Fibroblast of skin of right quadriceps (primary cell): ENCODE measurements at places on chromosomes 3 and 15.

- no peak for DNase-seq
These were observed 46.0 kb upstream of the GLCE start for GRCh38 chr15:69114331-69114928.

DNA sequence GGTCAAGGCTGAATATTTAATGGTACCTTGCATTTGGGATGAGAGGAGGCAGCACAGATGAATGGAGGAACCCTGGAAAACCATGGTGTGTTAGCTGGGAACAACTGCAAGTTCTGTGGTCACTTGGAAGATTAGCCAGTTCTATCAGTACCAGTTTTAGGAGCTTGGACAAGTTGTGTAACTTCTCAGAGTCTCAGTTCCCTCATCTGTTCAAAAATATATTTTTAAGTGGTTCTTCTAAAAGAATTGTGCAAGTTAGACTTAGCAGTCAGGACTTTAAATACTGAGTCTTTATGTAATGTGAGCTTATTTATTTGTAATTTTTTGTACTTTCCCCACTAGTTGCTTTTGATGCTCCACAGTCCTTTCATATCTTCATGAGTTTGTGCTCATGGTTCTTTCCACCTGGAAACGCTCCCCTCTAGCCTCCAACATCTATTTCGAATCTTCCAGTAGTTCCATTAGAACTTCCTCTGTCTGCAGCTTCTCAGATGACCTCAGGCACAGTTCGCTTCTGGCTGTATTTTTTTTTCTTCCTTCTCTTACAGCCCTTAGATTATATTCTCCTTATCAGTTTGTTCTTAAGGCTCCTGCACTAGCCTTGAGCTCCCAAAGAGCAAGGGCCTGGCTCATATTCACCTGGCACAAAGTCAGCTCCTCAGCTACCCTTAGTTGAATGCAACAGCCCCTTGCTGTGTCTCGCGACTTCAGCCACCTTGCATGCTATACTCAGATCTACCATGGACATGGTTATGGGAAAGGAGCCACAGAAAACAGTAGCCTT is 27.1 kb downstream of the ITPR1 start:
- DNase-seq: no peak

GRCh38 chr3:126126811-126127431 is 43.0 kb upstream of the SLC41A3 start:
- DNase-seq: no peak

DNA sequence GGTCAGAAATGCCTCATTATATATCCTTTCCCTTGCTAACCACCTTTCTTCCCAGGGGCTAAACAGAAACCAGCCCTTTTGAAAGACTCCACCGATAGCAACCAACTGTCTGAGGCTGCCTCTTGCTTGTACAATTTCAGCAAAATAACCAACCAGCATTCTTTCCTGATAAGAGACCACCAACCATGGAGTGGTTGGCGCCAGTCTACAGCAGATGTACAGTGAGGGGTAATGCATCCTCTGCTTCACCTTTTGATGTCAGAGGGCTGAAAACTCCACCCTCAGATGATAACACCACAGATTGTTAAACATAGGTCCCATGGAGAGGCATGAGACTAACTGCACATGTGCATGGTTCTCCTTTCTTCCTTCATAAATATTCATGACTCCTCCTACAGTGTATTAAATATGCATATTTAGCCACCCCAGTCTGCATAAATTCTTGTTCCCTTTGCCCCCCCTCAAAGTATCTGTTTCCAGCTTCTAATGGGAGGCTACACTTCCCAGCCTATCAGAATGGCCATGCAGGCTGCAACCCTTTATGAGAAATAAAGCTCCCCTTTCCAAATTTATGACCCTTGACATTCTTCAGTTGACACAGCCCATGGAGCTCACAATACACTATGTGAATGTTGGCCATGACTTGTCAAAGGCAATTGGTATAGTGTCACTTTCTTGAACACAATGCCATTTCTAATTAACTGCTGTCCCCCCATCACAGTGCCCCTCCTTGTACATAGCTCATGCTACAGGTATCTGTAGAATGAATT is 48.3 kb downstream of the GABRB3 start:
- DNase-seq: no peak

- DNase-seq: no peak
These were observed 9.8 kb downstream of the CLCN2 start for GRCh38 chr3:184351511-184352148.

DNA sequence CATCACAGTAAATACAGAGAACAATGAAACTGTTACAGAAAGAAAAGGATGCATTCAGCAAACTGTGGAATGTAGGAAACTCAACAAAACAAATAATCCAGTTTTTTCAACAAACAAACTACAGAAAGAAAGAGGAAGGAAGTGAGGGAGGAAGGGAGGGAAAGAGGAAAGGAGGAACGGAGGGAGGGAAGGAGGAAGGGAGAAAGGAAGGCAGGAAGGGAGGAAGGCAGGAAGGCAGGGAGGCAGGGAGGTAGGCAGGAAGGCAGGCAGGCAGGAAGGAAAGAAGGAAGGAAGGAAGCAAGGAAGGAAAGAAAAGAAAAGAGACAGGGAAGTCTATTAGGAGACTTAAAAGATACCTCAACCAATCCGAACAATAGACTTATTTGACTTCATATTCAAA is 135.7 kb downstream of the EFHB start:
- DNase-seq: no peak

- DNase-seq: peak; percentile 8
These were observed 51.5 kb upstream of the CFAP20DC start for GRCh38 chr3:59101231-59101736.

- DNase-seq: no peak
These were observed 6.8 kb downstream of the LTK start for GRCh38 chr15:41506796-41507341.

GRCh38 chr3:49609815-49610214 is 55.5 kb downstream of the BSN start:
- no peak for DNase-seq

DNA sequence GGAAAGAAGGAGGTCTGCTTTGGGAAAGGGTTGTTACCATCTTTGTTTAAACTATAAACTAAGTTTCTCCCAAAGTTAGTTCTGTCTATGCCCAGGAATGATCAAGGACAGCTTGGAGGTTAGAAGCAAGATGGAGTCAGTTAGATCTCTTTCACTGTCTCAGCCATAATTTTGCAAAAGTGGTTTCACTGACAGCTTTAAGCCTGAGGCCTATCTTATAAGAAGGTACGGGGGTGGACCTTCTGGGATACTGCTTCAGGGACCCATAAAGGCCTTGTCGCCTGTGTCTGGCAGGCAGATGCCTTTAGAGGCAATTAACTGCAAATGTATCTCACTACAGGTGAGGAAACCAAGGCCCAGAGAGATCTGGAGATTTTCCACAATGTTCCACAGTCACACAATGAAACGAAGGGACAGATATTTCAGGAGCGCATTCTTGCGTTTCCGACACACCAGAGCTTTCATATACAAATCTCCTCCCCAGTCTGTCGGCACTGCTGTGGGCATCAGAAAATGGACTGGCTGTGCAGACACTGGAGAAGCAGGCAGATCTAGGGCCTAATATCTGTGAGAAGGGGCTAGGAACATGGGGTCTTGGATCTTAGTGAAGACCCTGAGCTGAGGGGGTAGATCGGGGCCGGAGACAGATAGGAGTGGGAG is 169.5 kb upstream of the SMAD3 start:
- no peak for DNase-seq

DNA sequence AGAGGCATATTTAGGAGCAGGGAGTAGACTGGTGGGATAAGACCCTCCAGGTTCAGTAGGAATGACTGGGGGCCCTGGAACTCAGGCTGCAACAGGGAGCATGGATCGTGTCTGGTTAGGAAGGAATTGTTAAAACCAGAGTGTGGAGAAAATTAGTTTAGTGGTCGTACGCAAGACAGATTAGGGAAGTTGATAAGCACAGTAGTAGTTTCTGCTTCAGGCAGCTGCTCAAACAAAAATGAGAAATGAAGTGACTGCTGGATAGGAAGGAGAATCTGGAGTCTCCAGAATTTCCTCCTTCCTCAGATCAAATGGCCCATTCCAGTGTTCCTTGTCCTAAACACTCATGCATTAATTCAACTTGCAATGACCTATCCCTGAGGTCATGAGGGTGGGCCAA is 11.2 kb downstream of the MYD88 start:
- DNase-seq: no peak

GRCh38 chr15:63288342-63288741 is 10.9 kb downstream of the APH1B start:
- DNase-seq: peak; percentile 9

- no peak for DNase-seq
These were observed 285.1 kb downstream of the LPP start for GRCh38 chr3:188439080-188439479.

DNA sequence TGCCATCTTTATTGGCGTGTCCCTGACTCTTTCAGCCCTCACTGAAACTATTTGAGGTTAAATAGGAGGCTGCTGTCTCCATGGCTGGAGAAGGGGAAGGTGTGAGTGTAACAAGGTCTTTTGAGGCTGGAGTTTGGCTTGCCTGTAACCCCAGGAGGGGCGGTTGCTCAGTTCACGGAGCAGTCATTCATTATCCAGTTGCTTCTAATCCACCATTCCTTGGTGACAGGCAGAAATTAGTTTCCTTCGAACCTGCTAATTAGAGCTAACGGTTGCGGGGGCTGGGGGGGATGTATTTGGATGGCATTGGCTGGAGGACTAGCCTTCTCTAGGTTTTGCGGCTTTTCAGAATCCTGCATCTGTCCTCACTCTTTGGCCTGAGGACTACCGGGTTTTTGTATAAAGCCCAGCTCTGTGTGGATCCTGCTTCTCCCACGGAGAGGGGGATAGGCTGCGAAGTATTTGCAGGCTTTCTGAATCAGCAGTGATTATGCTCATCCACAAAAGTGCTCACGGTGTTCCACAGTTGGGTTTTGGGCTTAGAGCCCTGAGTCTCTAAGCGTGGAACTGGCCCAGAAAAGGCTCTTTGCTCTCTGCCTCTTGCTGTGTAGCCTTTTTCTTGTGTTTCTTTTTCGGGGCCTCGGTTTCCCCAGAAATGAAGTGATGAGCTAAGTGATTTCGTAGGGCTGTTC is 18.6 kb downstream of the FGD5 start:
- DNase-seq: no peak

DNA sequence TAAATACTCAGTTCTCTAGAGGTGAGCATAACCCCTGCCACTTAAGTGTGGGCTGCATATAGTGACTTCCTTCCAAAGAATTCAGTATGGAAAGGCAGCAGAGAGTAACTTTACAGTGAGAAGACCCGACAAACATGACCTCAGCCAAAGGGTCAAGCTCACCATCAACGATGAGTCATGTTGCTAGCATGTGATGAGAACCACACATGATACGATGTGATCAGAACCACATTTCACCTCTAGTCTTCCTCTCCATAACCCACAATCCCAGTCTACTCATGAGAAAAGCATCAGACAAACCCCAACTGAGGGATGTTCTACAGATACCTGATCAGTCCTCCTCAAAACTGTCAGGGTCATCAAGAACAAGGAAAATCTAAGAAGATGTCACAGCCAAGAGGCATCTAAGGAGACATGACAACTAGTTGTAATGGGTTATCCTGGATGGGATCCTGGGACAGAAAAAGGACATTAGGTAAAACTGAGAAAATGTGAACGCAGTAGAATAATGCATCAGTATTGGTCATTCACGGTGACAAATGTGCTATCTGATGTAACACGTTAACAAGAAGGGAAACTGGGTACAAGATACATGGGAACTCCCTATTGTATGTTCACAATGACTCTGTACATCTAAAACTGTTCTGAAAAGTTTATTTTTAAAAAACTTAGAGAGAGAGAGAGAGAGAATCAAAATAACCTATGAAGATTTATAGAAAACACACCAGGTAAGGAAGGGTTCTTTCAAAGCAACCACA is 28.3 kb downstream of the SEC61A1 start:
- peak; percentile 95 for DNase-seq

DNA sequence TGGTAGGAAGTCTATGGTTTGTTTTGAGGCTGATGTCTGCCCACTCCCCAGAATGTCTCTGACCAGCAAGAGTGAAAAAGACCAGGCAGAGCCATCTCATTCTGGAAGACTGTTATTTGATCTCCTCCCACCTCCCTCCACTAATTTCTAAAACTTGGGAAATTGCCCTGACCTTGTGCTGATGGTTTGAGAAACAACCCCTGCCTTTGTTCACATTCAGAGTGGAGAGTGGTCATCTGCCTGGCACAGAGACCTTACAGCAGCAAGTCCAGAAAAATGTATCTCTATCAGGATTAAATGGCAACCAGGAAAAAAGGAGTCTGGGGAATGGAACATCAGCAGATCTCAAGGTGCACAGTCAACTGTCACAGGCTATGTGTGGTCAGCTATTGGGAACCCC is 25.7 kb downstream of the SPATA12 start:
- DNase-seq: no peak

DNA sequence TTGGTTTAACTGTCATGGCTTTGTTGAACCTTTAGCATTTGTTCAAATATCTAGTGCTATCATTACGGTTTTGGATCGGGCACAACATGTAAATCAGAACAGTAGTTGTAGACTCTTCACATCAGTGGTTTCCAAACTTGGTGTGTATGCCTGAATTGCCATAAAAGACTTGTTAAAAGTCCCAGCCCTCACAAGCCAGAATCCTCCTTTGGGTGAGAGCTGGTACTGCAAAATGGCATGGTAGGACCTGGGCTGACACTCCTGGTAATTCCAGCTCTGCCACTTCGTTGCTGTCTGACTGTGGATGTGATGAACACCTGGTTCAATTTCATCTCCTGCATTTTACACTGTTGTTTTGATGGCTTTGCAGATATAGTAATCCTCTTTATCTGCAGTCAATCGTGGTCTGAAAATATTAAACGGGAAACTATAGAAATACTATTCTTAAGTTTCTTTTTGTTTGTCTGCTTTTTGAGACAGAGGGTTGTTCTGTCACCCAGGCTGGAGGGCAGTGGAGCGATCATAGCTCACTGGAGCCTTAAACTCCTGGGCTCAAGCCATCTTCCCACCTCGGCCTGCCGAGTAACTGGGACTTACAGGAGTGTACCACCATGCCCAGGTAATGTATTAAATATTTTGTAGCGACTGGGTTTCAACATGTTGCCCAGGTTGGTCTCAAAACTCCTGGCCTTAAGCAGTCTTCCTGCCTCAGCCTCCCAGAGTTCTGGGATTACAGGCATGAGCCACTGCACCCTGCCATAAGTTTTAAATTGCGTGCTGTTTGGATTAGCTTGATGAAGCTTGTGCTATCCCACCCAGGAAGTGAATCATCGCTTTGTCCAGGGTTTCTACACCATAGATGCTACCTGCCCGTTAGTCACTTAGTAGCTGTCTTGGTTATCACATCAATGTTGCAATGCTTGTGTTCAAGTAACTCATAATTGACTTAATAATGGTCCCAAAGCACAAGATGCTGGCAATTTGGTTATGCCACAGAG is 61.6 kb downstream of the RAB7A start:
- DNase-seq: peak; percentile 18

DNA sequence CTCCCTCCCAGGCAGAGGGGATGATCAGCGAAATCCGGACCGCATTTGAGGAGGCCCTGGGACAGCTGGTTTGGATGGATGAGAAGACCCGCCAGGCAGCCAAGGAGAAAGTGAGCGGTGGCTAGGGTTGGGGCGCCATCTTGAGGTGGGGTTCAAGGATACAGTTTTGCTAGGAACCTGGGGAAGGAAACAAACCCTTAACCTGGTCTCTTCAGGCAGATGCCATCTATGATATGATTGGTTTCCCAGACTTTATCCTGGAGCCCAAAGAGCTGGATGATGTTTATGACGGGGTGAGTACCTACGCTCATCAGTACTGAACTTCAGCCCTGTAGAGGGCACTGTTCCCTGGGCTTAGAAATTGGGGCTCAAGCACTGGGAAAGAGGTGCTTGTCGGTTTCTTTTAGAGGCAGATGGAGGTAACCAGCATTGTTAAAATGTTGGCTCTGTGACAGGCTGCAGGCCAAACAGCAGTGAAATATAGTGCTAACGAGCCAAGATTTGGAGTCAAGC is 9.6 kb upstream of the PSMD2 start:
- DNase-seq: peak; percentile 30

GRCh38 chr15:46296797-46297196 is 662.0 kb downstream of the SQOR start:
- no peak for DNase-seq
